ENCODE measurements at places on chromosomes 3 and 15.

GRCh38 chr3:66348704-66349103 is 127.9 kb downstream of the SLC25A26 start:
- no peak for DNase-seq

DNA sequence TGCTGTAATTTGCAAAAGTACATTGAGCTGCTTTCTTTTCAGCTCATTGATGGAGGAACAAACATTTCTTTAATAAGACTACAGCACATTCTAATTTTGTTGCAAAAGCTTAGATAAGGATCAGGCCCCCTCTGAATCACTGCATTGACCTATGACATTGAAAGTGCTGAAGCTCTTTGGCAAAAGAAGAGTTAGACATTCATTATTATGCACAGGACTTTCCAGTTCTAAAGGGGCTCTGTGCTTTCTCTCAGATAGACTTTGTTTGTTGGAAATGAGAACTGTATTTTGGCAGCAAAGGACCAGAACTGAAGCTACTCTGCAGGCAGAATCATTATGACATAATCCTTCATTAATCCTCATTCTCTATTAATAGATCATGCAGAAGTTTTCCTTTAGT is 252.9 kb upstream of the SOX2 start:
- no peak for DNase-seq

- DNase-seq: no peak
Measured at GRCh38 chr3:90031121-90031520, 923.7 kb downstream of the EPHA3 start.

GRCh38 chr3:35773417-35773816 is 134.1 kb downstream of the ARPP21 start:
- DNase-seq: no peak

- no peak for DNase-seq
Measured at GRCh38 chr15:89002281-89002761, 85.9 kb upstream of the ABHD2 start.

GRCh38 chr15:40339621-40339945 is 1.2 kb downstream of the CCDC9B start:
- no peak for DNase-seq

GRCh38 chr15:66931768-66932633 is 133.4 kb upstream of the SMAD3 start:
- DNase-seq: no peak

DNA sequence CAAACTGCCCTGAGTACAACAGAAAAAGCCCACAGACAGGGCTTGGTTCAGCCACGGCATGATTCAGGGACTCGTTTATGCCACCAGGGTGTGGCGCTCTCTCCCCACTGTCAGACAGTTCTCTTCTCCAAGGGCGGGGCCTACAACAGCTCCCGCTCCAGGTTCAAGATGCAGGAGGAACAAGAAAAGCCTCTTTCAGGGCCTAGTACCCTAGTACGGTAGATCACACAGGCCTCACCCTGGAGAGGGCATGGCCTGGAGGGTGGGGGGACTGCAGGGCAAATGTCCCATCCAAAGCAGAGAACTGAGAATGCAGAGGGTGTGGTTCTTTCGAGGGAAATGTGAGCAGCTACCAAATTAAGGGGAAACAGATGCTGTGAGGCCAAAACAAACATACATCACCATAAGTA is 12.0 kb downstream of the MESD start:
- no peak for DNase-seq

DNA sequence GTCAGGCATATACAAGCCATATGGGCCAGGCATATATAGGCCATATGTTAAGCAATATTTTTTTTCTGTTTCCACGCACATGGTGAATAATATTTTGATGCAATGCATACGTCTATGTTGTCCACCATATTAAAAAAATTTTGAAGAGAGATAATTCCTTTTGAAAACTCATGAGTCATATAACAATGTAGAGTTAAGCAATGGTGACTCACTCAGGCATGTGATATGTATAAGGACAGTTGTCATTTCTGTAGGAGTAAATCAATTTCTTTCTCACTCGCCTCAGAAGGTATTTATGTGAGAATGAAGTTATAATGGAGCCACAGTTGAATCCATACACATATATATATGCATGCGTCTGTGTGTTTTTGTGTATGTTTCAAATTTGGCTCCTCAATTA is 272.6 kb downstream of the EPHA3 start:
- DNase-seq: no peak

GRCh38 chr3:24428481-24428880 is 66.2 kb downstream of the THRB start:
- DNase-seq: no peak

GRCh38 chr15:39326306-39326975 is 254.4 kb upstream of the THBS1 start:
- no peak for DNase-seq

GRCh38 chr3:195001961-195002861 is 268.7 kb downstream of the XXYLT1 start:
- no peak for DNase-seq

DNA sequence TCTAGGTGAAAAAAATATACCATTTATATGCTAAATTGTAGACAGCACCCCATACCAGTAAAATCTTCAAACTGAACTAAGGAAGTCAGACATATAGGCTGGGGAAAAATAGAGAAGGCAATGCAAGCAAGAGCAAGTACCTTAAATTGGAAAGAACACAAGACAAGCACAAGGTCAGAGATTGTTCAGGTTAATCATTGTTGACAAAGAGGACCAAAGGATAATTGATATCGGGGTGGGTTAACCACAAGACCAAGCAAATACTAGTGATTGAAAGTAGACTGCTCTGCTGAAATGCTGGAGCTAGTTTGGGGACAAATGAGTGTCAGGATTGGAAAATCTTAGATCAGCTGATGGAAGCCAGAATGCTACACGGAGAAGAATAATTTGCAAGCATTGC is 499.8 kb downstream of the ROBO2 start:
- DNase-seq: no peak

DNA sequence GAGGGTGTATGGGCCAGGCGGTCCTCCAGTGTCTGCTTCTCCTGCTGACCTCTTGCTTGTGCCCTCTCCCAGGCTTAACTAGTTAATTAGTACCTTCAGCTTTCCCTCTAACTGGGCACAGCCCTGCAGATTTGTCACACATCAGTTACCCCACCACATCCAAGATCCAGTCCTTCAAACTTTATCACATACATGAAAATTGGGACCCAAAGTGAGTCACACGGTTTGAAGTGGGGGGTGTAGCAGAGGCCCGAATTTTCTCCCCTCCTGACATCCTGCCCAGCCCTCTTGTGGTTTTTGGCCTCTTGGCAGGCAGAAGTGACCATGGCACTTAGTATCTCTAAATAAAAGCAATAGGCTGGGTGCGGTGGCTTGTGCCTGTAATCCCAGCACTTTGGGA is 3.9 kb downstream of the MAPKAPK3 start:
- no peak for DNase-seq

DNA sequence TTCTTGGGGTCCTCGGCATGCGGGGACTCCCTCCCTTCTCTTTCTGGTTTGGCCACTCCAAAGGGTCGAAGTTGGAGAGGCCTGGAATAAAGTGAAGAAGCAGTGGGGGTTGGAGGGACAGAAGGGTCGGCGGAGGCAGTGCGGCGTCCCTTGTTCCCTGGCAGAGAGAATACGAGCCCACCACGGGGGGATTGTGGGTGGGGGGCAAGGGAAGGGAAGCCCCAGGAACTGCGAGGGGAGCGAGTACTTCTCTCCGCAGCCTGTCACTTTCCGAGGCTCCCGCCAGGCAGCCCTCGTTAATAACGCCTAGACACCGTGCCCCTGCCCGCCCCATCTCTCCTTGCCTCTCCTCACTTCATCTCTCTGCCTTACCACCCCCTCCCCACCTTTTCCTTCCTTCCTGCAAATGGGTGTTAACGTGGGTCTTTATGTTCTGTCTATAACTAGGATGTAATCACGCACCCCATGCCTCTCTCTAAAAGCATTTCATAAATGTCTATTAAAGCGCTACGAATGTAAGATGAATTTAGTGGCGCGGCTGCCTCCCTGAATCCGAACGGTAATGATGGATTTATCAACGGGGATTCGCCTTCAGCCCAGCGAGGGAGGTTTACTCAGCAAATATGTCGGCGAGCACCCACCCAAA is 13.7 kb downstream of the NR2F2 start:
- DNase-seq: no peak

- DNase-seq: peak; percentile 86
Measured at GRCh38 chr15:101501703-101502373, 12.3 kb upstream of the PCSK6 start.

DNA sequence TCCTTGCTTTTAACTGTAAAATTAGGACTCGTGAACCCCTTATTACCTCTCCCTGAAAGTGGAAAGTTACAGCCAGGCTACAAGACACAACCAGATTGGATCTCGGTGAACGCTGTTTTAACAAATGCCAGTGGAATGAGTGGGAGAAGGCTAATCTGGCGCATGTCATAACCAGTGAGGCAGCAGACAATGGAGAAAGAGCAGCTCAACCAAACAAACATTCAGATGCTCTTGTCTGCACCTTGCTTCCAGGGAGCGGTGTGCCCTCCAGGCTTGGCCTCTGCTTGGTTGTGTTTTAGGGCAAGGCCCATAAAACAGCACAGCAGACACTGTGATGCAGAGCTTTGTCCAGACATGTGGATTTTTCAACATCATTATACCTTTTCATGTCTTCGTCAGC is 45.9 kb upstream of the ATP1B3 start:
- no peak for DNase-seq

GRCh38 chr15:40064231-40064894 is 25.4 kb upstream of the SRP14 start:
- no peak for DNase-seq

GRCh38 chr3:61620073-61620472 is 58.7 kb downstream of the PTPRG start:
- DNase-seq: no peak

GRCh38 chr3:104554425-104554824 is 812.3 kb upstream of the ALCAM start:
- no peak for DNase-seq

GRCh38 chr3:120162400-120162799 is 68.2 kb upstream of the GSK3B start:
- no peak for DNase-seq

GRCh38 chr15:39589815-39590644 is 9.2 kb downstream of the THBS1 start:
- no peak for DNase-seq

- DNase-seq: no peak
Measured at GRCh38 chr3:78116874-78117273, 1077.0 kb downstream of the ROBO2 start.

DNA sequence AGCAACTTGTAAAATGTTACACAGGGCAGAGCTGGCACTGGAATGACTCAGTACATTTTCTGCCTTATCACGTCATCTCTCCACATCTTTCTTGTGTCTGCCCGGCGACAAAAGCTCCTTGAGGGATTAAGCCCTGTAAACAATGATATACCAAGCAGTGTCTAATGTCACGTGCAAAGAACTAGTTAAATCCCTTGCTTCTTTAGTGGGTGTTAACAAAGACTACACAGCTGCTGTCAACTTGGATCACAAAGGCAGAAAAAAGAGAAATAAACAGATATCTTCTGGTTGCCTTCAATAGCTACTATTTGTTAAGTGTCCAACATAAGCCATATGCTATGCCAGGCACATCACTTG is 48.1 kb upstream of the FRMD4B start:
- no peak for DNase-seq

DNA sequence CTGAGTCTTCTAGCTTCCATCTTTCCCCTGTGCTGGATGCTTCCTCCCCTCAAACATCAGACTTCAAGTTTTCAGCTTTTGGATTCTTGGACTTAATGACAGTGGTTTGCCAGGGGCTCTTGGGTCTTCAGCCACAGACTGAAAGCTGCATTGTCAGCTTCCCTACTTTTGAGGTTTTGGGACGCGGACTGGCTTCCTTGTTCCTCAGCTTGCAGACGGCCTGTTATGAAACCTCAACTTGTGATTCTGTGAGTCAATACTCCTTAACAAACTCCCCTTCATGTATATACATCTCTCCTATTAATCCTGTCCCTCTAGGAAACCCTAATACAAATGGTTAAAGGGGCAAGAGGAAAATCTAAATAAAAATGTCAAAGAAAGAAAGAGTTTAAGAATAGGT is 100.1 kb downstream of the ABI3BP start:
- no peak for DNase-seq

All from esophagus muscularis mucosa (tissue), 4 donors.